SIG-M5 (cell line): ENCODE measurements at places on chromosomes 12 and 14.

DNA sequence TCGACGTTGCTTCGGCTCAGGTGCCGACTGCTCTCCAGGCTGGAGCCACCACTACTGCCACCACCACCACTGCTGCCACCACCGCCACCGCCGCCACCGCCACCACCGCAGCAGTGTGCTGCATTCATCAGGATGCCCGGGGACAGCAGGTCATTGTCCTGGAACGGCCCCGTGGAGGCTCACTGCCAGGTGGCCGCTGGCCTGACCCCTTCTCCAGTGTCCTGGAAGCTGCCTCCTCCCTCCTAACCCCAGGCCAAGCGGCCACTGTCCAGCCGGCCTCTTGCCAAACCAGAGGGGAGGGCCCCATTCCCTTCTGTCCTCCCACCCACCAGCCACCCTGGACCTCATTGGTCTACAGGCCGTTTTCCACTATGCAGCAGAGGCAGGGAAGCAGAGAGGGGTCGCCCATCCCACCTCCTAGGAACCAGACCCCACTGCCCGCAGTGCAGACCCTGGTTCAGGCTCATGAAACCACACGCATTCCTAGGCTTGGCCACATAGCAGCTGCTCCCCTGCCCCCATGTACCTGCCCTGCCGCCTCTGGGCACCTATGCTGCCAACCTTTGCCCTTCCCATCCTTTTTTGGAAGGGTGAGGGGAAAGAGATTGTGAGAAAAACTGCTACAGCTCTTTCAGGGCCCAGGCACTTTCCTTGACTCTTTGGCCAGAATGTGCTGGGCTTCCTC is 15.2 kb downstream of the ARL6IP4 start:
- no peak for DNase-seq

DNA sequence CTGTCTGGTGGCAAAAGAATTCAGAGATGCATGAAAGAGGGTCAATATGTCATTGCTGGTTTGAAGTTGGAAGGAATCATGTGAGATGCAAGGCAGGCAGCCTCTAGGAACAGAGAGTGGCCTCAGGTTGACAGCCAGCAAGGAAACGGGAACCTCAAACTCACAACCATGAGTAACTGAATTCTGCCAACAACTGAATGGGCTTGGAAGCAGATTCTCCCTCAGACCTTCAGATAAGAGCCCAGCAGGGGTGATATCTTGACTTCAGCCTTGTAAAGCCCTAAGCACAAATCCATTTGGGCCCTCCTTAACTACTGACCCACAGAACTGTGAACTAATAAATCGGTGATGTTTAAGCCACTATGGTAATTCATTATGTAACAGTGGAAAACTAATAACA is 35.8 kb downstream of the USP15 start:
- no peak for DNase-seq

- DNase-seq: no peak
Measured at GRCh38 chr14:52553002-52553670, 500 bp downstream of the GPR137C start.

- no peak for DNase-seq
Measured at GRCh38 chr12:62792236-62792870, 142.6 kb downstream of the PPM1H start.
